NCI-H1930 (cell line): ENCODE measurements at places on chromosomes 2 and 18.

DNA sequence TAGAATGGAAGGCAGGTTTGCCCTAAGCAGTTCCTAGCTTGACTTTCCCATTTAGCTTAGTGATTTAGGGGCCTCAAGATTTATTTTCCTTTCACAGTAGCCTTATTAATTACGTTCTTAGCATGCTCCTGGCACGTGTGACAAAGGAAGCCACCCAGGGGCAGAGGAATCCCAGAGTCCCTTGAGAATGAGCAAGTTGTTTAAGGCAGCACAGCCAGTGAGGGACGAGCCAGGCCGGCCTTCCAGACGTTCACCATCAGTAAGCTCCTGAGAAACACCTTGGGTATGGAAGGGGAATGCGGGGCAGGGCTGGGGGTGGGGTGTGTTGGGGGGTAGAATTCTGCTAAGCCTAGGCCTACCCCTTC is 76.3 kb downstream of the SOWAHC start:
- DNase-seq: no peak

DNA sequence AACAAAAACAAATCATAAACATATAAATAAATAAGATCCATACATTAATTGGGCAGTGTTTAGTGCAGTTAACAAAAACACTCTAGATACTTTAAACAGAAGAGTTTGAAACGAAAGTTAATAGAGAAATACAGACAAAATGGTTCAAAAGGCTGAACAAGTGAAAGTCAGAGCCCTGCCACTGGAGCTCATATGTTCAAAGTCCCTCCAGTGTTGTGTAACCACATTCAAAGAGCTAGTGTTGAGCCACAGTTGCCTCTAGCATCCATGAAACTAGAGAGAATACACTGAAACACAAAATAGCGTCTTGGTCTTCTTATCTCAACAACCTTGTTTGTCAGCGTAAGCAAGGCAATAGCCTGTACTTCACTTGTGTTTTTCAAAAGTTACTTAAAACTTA is 1309.8 kb upstream of the NRXN1 start:
- no peak for DNase-seq

- no peak for DNase-seq
Measured at GRCh38 chr2:130728007-130728454, 839 bp upstream of the GPR148 start.

GRCh38 chr18:10381951-10382350 is 72.5 kb upstream of the APCDD1 start:
- DNase-seq: no peak

- DNase-seq: no peak
Measured at GRCh38 chr2:126808929-126809328, 89.8 kb upstream of the TEX51 start.
